ENCODE measurements at places on chromosomes 3 and 15. TPM values are rescaled to one million over a fixed set of nuclear protein-coding genes. Genes with fewer than 3 reads are reported as not detected.

DNA sequence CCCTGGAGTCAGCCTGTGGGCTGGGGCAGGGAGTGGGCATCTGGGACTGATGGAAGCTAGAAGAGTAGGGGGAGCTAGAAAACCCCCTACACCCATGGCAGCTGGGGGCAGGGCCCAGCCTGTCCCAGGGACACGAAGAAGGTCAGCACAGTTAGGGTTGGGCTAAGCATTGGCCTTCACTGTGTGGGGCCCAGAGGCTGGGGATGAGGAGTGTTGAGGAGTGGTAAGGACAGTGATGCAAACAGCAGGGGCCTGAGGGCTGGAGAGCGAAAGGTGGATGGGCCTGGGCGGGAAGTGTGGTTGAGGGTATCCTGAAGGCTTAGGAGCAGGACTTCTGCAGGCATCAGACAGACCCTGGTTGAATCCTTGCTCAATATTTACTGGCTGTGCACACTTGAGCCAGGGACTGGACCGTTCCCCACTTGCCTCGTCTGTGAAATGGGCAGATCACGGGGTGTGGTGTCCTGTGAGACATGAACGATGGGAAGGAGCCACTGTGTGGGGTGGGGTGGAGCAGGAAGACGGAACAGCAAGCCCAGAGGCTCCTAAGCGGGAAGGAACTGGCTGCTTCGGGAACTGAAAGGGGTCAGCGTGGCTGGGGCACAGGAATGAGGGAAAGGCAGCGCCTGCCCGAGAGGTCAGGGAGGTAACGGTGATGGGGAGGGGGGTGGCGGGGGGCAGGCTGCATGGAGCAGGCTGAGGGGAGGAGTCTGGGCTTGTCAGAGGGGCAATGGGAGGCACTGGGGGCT, 7.3 kb downstream of the PRKCD start:
- no peak for DNase-seq
- no peaks in the 10 kb centered on the region for H3K36me3 ChIP-seq
- peaks cover 69% of the 10 kb centered on the region for H3K4me1 ChIP-seq
- H3K27me3 ChIP-seq: no peaks in the 10 kb centered on the region
- H3K27ac ChIP-seq: peak overlapping the region; percentile 69

GRCh38 chr3:156250550-156250949, 130.2 kb downstream of the KCNAB1 start:
- H3K27ac ChIP-seq: no peak overlapping the region
- no peak overlapping the region for H3K4me3 ChIP-seq
- peaks cover 11% of the 10 kb centered on the region for H3K27me3 ChIP-seq

- no peaks in the 10 kb centered on the region for H3K36me3 ChIP-seq
- H3K27me3 ChIP-seq: no peaks in the 10 kb centered on the region
- peak; percentile 51 for DNase-seq
- peaks cover 19% of the 10 kb centered on the region for H3K4me1 ChIP-seq
- H3K27ac ChIP-seq: peak overlapping the region; percentile 7
Observed at GRCh38 chr3:122247825-122248185, 64.3 kb downstream of the CASR start.

GRCh38 chr3:99087277-99087676, 185.8 kb upstream of the DCBLD2 start:
- H3K4me1 ChIP-seq: no peaks in the 10 kb centered on the region
- no peak for DNase-seq
- no peaks in the 10 kb centered on the region for H3K36me3 ChIP-seq
- H3K27me3 ChIP-seq: peaks cover 13% of the 10 kb centered on the region

Gene ZBBX
- not detected for polyA plus RNA-seq

Gene CGNL1
- not detected for polyA plus RNA-seq
